ENCODE measurements at places on chromosomes 3 and 15.

DNA sequence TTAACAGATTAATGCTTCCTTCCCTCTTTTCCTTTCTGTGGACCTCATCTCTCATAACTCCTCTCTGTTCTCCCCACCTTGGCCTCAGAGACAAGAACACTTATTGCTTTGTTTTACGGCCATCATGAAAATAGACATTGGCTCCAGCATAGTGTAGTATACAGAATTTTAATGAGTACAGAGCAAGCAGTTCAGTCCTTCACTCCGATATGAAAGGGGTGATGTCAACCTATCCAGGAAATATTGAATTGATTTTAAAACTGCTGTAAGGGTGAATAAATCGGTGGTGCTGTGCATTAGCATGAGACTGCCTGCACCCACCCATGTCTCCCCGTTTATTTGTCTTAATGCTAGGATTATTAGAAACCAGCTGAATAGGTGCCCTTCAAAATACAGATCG, 490.9 kb upstream of the TBL1XR1 start:
- no peak for DNase-seq

DNA sequence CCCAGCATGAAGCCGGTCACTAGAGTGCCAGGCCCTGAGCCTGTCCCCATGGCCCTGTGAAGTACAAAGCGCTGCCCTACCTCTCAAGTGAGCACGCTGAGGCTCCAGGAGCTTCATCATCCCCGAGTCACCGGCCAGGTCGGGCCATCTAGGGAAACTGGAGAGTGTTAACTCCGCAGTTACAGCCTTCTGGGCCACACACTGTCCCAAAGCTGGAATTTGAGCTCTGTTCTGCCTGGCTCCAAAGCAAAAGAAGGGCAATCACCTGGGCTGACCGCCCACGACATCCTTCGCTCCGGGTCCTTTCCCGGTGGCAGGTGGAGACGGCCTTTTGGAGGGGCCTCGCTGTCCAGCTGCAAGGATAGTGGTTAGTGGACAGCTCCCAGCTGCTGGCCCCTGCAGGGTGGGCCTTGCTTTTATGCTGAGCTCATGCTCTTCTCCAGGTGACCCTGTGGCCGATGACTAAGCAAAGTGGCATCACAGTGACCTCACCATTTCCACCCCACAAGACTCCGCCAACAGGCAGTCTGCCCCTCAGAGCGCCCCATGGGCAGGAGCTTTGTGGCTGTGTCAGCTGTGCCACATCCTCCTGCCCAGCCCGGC, 3.5 kb upstream of the MUC4 start:
- no peak for DNase-seq

DNA sequence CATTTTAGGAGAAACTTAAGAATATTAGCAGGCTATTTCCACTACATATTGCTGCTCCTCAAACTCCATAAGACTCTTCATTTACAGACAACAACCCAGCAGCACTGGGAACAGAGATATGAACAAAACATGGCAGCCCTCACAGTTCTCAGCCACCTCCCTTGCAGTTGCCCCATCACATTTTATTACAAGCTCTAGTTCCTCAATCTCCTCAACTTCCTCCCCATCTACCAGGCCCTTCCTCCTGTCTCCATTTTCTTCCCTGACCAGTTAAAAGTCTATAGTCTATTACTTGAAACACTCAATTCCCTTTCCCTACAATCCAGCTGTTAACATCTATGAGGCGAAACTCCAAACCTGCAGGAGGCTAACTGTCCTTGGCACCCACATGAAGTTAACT, 412.5 kb downstream of the TBC1D5 start:
- DNase-seq: no peak

DNA sequence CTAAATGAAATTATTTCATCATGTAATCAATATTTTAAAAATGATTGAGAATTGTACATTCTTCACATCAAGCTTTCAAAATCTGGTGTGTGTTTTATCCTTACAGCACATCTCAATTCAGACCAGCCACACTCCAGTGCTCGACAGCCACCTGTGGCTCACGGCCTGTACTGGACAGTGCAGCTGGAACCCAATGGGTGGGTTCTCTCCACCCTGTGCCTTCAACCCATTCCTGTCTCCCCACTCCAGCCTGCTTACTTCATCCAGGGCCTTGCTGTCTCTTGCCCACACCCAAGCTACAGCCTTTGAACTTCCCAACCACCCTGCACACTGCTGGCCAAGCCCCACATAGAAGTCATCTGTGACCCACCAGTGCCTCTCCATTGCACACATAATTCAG, 17.6 kb downstream of the CYP19A1 start:
- DNase-seq: no peak

- DNase-seq: no peak
Observed at GRCh38 chr3:195115600-195116406, 155.2 kb downstream of the XXYLT1 start.

DNA sequence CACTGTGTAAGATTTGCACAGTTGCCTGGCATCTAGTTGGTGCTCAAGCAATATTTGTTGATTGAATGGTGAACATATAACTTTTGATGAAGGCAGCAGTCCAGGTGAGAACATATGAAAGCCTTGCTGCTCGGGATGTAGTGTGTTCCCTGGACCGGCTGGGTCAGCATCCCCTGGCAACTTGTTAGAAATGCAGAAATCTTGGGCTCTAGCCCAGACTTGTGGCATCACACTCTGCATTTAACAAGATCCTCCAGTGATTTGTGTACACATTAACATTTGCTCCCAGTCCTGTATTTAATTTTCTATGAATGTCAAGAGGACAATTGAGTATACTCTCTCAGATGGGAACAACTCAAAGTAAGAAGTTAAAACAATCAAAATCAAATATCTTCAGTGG, 69.0 kb upstream of the SAMMSON start:
- peak; percentile 31 for DNase-seq

Measured in EH (cell line).